ENCODE measurements at places on chromosomes 5 and 9.

GRCh38 chr5:91384671-91385430 is 1.7 kb upstream of the ARRDC3 start:
- DNase-seq: peak; percentile 73

DNA sequence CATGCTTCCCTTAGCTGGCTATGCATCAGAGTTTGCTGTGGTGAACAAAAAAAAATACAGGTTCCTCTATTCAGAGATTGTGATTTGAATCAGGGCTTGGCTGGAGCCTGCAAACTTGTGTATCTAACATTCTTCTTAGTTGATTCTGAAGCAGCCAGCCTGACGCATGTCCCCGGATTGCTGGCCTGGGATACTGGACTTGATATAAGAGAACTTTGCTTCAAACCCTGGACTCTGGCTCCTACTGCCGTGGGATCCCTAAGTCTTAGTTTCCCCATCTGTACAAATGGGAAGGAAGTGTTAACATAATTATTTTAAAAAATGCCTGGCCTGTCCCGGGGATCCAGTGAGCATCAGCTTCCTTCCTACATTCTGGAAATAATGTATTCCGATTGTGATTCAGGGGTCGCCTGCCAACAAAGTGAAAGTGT is 292.8 kb downstream of the ARHGEF28 start:
- DNase-seq: no peak

- DNase-seq: no peak
Measured at GRCh38 chr5:140040358-140040757, 2.7 kb downstream of the NRG2 start.

DNA sequence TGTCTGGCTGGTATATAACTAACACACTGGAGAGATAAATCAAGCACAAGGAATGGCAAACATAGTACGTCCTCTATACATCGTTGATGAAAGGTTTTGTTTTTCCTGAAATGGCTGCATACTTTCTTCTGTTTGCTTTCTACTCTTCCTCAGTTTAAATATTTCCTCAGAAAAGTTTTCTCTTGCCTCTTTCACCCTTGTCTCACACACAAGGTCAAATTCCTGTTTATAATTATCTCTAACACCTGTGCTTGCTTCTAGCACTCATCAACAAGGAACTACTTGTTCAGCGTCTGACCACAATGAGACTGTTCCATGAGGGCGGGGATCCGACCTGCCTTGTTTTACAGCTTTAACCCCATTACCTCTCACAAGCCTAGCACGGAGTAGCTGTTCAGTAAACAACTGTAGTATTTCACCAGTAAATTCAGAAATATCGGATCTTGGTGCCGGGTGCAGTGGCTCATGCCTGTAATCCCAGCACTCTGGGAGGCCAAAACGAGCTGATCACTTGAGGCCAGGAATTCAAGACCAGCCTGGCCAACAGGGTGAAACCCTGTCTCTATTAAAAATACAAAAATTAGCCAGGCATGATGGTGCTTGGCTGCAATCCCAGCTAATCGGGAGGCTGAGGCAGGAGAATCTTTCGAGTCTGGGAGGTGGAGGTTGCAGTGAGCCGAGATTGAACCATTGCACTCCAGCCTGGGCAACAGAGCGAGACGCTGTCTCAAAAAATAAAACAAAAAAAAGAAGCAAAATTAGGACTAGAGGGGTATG is 37.0 kb downstream of the NR6A1 start:
- no peak for DNase-seq

GRCh38 chr5:134590992-134591659 is 41.5 kb downstream of the SAR1B start:
- DNase-seq: no peak

DNA sequence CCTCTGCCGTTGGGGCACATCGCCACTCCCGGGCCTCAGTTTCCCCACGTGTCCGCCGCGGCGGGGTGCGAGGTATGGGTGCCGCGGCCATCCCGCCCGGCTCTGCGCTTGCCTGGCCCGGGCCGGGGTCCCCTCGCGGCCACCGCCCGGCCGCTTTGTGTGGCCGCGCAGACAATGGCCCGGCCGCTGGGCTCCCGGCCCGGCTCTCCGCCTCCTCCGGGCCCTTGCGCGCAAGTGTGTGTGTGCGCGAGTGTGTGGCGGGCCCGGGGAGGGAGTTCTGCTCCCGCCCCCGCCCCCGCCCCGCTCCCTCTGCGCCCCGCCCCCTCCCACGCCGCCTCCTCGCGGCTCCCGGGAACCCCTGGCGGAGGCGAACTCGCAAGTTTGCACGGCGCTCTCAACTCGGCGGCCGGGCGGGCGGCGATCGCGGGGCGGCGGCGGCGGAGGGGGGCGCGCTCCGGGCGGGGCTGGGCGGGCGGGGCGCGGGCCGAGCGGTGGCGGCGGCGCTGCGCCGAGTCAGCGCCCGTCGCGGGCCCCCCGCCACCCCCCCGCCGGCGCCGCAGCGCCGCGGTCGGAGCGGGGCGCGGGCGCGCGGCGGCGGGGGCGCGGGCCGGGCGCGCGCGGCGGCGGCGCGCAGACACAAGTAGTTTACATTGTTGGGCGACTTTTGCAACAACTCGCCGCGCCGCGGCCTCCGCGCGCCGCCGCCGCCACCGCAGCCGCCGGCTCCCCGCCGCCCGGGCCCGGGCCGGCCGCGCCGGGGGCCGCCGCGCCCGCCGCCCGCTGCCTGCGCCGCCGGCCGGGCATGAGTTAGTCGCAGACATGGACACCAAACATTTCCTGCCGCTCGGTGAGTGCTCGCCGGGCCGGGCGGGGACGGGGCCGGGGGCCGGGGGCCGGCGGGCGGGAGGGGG is at the start of gene RXRA:
Gene RXRA, plus strand, starts transcription at position 643 of the 911 bp plus-strand sequence. Its CDS starts 177 bp downstream, at position 820.
- peak; percentile 84 for DNase-seq

GRCh38 chr9:111516061-111516465 is 8.9 kb upstream of the ZNF483 start:
- no peak for DNase-seq

- DNase-seq: no peak
Measured at GRCh38 chr9:110871736-110872135, 166.5 kb downstream of the LPAR1 start.

DNA sequence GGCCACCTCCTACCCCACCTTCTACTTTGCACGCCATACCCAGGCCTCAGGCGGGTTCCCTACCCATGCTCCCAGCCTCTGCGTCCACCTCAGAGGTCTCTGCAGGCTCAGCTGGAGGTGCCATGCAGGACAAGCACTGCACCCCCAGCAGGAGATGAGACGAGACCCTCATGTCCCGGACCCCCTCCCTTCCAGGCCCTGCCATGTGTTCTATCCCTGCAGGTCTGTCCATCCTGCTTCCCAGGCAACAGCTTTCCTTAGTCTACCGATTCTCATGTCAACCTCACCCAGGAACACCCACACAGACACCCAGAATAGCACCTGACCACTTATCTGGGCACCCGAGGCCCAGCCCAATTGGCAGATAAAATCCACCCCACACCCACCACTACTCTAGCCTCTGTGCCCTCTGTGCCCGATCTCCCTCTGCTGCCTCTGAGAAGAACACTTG is 52.1 kb downstream of the SEMA4D start:
- DNase-seq: no peak

DNA sequence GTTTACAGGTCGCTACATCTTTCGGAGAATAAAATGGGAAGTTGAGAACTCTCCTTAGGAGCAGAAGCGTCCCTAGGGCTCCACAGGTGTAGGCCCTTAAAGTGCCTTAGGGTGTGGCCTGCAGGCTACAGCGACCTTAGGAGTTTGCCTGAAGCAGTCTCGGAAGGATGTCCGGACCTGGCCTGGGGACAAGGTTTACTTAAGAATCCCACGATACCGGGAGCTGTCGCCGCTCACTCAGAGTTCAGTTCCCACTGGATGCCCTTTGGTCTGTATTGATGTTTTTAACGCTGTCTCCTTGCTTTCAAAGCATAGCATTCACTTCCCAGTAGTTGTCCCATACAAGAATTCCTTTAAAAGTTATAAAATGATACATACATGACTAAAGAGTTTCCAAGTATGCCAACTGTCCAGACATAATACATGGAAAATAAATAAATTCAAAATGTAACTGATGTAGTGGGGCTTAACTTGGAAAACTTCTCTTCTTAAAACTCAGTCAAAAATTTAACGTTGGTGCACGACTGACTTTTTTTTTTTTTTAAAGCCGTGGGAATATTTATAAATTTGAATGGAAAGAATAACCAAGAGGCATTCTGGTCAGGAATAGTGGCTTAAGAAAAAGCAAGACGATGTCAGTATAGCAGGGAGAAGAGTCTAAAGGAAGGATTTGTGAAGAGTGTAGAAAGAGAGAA is 848 bp downstream of the RAD50 start:
- no peak for DNase-seq

DNA sequence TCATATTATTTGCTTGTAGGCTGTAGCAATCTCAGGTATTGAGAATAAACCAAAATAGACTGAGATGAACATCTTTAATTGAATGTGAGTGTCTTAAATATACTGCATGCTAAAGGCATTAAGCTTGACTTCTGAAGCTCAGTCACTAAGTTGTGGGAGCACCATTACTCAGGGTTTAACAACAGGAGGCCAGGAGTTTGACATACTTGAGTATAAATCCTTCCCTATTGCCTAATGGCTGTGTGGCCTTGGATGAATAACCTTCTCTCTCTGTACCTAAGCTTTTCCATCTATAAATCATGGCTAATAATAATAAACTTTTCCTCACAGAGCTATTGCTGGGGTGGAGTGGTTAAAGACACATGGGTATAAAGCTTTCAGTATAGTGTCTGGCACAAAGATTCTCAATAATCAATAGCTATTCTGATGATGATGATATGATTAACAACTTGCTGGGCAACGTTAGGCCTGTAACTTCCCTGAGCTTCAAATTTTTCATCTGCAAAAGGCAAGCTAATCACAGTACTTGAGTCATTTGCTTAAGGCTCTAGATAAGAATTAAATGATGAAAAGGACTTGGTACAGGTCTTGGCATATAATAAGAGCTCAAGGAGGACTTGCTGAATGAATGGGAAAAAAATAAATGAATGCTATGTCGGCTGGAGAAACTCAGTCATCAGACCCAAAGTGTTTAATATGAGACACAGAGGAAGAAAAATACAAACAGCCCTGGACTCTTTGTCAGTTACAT is 174.0 kb upstream of the IL12B start:
- DNase-seq: no peak

GRCh38 chr5:139419226-139420192 is 15.6 kb upstream of the SPATA24 start:
- no peak for DNase-seq

DNA sequence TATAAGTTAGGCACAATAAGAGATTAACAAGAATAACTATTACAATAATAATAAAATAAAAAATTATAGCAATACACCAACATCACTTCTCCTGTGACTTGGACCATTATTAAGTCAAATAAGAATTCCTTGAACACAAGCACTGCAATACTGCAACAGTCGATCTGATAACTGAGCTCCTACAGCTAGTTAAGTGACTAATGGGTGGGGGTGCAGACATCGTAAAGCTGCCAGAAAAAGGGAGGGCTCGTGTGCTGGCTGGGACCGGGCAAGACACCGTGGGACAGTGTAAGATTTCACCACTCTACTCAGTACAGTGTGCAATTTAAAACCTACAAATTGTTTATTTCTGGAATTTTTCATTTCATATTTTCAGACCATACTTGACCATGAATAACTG is 78.8 kb downstream of the SNX24 start:
- no peak for DNase-seq

DNA sequence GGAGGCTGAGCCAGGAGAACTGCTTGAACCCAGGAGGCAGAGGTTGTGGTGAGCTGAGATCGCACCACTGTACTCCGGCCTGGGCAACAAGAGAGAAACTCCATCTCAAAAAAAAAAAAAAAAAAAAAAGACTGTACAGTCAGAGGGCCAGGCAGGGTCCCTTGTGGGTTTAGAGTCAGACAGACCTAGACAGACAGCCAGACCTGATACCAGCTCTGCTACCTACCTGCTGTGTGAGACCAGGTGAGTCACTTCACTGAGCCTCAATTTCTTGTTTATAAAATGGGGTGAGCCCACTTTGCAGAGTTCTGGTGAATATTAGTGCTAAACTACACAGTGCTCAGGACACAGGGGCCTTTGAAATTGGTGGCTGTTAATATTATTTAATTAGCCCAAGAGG is 19.7 kb downstream of the TRIM14 start:
- no peak for DNase-seq

DNA sequence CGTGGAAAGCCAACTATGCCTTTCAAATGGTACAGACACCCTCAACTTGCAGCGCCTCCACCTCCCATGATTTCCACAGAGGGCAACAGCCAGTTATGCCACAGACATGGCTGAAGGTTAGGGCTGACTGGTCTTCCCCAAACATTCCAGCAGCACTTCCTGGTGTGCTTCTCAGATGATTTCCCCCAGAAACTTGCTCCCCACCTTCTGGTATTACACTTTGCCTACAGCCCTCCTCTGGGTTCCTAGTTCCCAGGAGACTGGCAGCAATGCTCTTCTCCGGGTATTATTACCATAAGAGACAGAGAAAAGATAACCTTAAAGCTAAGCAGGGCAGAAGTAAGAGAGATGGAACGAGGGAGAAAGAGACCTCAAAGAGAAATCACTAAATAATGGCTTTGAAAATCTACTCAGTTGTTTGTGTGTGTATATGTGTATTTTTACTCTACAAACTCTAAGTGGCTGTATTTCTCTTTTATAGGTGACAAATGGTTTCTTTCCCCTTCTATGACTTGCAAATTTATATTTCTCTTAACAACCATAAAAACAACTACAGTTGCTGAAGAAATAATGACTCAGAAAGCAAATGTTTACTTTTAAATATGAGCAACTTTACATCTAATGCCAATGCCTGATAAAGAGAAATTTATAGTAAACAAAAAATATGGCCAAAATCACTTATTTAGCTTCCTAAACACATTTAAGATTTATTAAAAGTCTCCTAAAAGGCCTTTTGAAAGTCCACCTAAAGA is 133.8 kb downstream of the PDE4D start:
- DNase-seq: no peak

DNA sequence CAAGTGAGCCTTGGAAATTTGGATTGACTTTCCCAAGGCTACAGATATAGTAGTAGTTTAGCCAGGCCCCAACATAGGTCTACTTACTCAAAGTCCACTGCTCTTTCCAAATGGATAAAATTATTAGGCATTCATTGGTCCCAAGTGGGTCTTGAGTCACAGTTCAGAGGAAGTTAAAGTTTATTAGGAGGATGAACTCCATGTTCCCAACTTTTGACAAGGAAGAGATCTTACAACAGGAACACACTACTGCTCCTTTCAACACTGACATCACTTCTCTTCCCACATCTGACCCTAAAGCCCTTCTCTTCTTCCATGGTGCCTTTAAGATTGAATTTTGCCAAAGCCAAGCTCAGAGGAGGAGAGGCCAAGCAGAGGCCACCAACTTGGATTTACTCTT is 234.5 kb upstream of the TRIM32 start:
- DNase-seq: no peak

GRCh38 chr5:95644351-95645042 is 2.1 kb upstream of the RFESD start:
- DNase-seq: no peak

DNA sequence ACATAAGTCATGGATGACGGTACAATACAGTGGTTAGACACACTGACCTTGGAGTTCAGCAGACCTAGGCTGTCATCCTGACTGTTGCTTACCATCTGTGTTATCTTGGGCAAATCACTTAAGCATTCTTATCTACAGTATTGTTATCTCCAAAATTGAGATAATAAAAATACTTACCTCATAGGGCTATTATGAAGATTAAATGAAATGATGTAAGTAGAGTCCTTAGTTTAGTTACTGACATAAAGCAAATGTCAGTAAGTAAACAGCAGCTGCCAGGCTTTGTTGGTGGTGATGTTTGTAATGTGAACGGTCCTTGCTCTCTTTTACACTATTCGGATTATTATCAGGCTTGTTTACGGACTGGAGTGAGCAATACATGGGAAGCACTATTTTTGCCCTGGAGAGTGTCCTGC is 107.3 kb upstream of the DPYSL3 start:
- no peak for DNase-seq

- peak; percentile 3 for DNase-seq
Measured at GRCh38 chr5:165334201-165334600, 1828.8 kb downstream of the MAT2B start.

GRCh38 chr5:149130121-149130914 is 11.0 kb upstream of the ABLIM3 start:
- no peak for DNase-seq
